ENCODE measurements at places on chromosomes 6 and 20.
A peak's percentile ranks its signal among the peaks of the same experiment; 100 is the strongest.

- DNase-seq: no peak
These were observed 129.1 kb downstream of the DST start for GRCh38 chr6:56513631-56514030.

DNA sequence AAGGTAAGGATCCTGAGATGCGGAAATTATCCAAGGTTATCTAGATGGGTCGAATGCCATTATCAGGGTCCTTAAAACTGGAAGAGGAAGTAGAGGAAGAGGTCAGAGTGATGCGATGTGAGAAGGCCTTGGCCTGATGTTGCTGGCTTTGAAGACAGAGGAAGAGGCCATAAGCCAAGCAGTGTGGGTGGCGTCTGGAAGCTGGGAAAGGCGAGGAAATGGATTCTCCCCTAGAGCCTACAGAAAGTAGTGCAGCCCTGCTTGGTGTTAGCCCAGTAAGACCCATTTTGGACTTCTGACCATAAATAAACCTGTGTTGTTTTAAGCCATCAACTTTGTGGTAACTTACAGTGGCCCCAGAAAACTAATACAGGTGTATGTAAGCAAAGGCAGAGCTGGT lies 2.0 kb downstream of the SRXN1 start:
- DNase-seq: no peak

GRCh38 chr6:130982941-130983456 lies 80.0 kb downstream of the EPB41L2 start:
- DNase-seq: no peak

DNA sequence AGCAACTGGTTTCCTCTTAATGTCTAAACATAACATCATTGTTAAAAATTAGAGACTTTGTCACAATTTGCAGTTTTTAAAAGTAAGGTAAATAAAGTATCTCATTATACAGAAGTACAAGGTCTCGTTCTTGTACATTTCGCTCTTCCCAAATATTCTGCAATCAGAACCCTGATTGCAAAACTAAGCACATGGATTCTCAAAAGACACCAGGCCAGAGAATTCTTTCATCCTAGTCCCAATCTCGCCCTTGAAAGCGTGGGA lies 355 bp upstream of the AKAP7 start:
- no peak for DNase-seq

GRCh38 chr6:24906314-24906713 lies 29.4 kb downstream of the RIPOR2 start:
- DNase-seq: no peak

GRCh38 chr6:77011929-77012545 lies 451.3 kb downstream of the HTR1B start:
- DNase-seq: no peak

- DNase-seq: peak; percentile 12
These were observed 75.7 kb upstream of the BHLHE23 start for GRCh38 chr20:63082308-63082938.

- no peak for DNase-seq
These were observed 375.1 kb downstream of the HACE1 start for GRCh38 chr6:104484626-104485025.

DNA sequence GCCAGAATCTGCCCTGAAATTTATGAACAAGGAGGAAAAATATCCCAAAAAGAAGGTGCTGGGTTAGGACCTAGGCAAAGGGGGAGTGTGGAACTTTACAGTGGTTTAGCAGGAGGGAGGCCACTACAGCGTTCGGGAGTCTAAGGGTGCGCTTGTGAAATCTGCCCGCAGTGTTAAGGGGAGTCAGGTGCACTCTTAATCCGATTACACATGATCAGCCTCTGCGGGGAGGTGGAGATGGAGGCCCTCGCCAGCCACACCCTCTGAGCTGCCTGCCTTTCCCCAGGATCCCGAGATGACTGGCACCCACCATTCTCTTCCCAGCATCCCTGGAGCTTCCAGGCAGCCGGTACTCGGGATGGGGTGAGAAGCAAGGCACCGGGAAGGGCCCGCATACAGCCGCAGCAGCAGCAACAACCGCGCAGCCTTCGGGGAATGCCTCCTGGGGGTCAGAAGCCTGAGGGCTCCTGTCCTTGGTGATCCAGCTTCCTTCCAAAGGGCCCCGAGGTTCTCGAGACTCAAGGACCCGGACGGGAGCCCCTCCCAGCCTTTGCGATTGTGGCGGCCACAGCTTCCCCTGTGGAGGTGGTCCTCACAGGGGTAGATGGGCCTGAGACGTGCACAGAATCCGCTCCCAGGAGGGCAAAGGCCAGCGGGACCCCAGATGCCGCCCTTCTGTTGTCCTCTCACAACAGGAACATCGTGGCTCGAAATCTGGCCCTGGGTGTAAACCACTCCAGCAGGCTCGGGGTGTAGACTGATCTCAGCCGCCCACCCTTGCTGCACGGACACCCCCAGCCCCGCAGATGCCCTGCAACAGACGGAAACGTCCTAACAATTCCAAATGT lies 57.3 kb upstream of the CST7 start:
- no peak for DNase-seq
